ENCODE measurements at places on chromosomes 16 and 17. TPM values are rescaled to one million over a fixed set of nuclear protein-coding genes. Genes with fewer than 3 reads are reported as not detected.

The XPO6 gene
- 279 TPM for total RNA-seq

The PLA2G10 gene
- not detected for total RNA-seq

The HEATR9 gene
- 1.8 TPM for total RNA-seq

The KRTAP9-9 gene
- not detected for total RNA-seq

The MMP28 gene
- total RNA-seq: not detected

GRCh38 chr16:20798364-20798763, 7.9 kb downstream of the ERI2 start:
- no peak for DNase-seq

DNA sequence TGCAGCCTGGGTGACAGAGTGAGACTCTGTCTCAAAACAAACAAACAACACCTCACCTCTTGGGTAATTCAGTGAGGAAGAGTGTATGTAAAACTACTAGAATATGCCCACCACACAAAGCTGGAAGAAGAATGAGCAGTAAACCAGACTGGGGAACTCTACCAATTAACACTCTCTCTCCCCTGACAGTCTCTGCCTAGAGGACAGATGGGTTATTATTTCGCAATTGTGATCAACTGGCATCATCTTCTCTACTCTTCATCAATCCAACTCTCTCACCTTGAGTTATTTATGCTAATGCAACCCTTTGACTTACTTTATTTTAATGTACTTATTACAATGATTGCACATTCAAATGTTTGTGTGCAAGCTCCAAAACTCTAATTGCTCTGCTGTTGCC, 205.6 kb downstream of the XYLT1 start:
- DNase-seq: no peak

DNA sequence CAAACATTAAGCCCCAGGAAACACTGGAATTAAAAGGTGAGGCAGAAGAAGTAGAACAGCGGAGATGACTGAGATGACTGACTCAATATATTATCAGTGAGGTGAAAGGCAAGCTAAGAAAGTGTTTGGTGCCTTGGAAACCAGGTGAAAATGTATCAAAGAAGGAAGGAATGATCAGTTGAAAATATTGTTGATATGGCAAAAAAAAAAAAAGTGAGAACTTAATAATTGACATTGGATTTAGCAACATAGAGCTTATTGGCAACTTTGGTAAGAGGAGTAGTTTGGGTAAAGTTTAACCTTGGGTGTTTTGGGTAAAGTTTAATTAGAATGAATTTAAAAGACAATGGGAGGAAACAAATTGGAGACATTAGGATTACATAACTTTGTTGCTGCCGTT, 127.7 kb upstream of the MYOCD start:
- no peak for DNase-seq

- DNase-seq: no peak
Observed at GRCh38 chr16:19885451-19886072, 914 bp upstream of the GPRC5B start.

DNA sequence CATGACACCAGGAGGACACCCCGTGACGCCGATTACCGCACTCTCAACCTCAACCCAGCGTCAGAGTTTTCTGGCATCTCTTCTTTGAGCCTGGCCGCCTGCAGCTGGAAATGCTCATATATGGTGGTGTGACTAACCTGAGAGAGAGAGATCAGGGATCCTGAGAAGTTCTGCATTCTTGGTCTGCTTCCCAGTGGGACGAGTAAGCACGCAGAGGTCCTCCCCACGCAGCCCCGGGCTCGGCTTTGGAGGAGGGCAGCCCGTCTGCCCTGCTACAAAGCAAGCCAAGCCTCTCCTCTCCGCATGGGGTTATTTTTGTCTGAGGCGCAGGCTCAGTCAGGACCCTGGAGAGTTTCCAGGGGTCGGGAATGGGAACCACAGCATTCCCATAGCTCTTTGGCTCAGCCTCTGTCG, 16.5 kb downstream of the CRISPLD2 start:
- no peak for DNase-seq

- DNase-seq: no peak
Observed at GRCh38 chr17:32926183-32926582, 1.8 kb upstream of the TMEM98 start.

DNA sequence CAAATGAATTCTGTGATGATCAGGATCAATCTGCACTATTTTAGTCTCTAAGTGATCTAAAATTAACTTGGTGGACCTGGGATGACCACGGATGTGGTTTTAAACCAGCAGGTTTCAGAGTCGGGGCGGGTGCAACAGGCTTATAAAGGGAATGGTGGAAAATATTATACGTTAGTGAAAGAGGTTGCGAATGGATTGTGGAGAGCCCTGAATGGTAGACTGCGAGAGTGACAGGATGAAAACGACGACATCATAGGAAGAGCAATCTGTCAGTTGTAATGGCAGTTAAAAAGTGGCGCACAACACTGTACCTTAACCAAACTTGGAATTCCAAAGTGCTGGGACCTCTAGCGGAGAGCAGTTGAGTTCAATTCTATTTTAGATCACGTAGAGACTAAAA, 1.2 kb upstream of the CYB5B start:
- DNase-seq: no peak

DNA sequence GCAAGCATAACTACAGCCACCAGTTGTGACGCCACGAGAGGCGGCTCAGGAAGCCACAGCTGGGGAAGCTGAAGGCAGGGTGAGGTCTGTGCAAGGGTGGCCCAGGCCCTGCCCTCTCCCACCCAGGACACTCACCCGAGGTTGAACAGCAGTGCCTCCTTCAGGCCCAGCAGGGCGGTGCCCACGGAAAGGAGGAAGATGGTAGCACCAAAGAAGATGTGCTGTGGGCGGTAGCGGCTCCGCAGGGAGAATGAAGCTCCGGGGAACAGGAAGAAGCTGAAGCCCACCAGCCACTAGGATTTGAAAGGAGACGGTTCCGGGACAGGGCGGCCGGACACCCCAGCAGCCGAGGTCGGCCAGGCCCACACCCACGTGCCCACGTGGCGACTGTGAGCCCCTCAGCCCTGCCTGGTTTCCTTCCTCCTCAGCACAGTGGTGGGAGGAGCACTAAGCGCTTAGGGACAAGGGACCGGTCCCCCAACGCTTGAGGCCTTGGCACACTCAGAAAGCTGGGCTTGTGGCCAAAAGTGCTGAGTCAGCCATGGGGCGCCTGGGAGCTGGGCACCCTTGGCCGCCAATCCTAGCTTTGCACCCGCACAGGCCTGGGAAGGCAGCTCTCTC, 11.0 kb downstream of the CYB561 start:
- peak; percentile 40 for DNase-seq

GRCh38 chr16:1026057-1026783, 44.6 kb downstream of the SOX8 start:
- no peak for DNase-seq

- DNase-seq: no peak
Observed at GRCh38 chr17:47735536-47736011, 2.5 kb downstream of the TBX21 start.

DNA sequence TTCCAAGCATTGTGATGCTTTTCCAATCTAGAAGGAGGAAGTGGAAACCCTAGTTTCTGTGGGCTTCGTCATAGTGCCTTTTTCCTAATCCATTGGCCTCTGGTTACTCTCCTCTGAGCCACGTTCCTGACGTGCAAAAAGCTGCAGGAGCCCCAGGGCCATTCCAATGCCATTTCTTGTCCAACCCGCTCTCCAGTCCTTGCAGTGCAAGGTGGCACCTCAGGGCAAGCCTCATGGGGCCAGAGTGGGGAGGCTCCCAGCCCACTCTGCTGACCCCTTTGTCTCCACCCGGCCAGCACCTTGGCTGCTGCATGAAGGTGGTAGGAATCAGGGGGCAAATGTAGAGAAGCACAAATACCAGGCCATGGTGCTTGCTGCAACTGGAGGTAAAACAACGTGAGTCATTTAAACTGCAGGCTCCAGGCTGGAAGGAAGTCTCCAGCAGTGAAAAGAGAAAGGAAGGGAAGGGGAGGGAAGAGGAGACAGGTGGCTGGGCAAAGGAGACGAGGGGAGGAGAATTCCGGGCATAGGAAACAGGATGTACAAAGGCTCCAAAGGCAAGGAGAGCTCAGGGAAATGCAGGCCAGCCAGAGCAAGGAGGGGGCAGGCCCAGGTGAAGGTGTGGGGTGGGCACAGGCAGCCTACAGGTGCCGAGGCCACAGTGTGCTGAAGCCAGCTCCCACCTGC, 168.2 kb upstream of the TNRC6C start:
- no peak for DNase-seq

GRCh38 chr16:57297856-57298255, 13.4 kb upstream of the PLLP start:
- no peak for DNase-seq
